AG09309 (cell line): ENCODE measurements at places on chromosomes 16 and 17.
A peak's percentile ranks its signal among the peaks of the same experiment; 100 is the strongest.

GRCh38 chr16:85520853-85521521 is 92.1 kb upstream of the GSE1 start:
- DNase-seq, result no peak

DNA sequence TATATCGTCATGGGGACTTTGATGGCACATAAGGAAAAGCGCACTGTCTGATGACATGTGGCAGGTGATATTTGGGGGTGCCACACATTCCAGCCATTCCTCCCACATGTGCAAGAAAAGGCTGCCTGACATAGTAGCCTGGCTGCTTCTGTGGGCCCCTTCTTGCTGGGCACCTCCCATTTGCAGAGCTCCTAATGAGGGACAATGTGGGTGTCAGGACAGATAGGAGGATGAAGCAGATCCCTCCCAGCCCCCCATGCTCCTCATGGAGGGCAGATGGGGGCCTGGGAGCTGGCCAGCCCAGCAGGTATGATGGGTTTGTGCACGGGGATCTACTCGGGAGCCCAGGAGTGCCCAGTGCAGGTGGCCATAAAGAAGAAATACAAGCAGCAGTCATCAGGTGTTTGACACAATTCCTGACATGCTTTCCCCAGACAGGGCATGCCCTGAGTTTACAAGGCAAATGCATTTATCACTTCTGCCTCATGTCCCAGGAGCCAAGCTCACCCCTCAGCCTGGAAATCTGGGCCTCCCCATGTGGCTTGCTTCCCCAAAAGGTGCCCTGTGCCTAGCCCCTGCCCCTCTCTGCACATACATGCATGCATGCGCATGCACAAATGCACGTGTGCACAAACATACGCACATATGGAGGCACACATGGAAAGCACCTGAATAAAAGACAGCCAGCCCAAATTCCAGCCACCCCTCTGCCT is 260.6 kb upstream of the RPL38 start:
- no peak for DNase-seq

DNA sequence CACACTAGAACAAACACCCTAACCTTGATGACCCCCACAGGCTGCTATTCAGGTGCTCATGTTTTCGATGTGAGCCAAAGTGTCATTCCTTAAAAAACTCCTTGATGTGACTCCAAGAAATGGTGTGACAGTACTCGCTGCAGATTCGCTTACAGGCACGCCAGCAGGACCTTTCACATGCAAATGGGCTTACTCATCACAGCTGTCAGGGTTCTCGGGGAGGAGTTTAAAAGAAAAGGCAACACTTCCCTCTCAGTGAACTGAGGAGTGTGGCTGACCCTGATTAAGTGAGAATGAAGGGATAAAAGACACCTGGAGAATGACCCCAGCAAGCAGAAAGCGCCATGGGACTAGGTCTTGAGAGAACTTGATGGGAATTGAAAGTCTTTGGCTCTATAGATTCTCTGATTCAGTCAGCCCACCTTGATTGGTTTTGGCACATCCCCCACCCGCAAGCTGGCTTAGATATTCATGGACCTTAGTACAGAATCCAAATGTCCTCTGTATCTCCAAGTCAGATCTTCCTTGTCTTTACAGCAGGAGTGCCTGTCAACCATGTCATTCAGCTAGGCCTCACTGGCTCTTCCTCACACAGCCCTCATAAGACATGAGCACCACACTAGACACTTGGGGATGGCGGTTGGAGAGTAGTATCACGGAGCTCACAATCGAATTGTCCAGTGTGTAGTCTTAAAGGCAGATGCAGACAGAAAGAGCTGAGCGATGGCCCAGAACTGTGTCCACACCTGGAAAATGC is 82.6 kb downstream of the HIC1 start:
- peak; percentile 32 for DNase-seq

DNA sequence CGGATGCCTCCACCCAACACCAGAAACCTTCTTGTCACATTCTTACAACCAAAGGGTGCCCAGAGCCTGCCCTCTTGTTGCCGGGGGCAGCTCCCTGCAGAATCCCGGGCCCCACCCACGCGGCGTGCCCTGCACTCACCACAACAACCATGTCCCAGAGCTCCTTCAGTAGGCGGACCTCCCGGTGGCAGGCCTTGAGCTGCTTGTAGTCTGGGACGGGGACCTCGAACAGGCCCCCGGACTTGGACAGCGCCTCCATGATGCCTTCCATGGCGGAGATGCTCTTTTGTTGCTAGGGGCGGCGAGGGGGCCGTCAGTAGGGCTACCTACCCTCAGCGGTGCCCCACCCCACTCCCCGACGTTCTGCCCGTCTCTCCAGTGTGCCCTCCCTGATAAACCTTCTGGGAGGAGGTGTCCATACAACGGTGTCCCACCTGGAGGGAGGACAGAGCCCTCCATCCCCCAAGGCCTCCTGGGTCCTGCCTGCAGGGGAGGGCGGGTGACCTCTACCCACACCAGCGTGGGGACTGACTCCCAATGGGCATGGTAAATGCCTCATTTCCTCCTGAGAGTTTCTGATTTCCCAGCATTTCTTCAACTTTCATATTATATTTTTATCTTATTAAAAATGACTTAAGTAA is 52.2 kb downstream of the DNAH17 start:
- no peak for DNase-seq

- no peak for DNase-seq
These were observed 11.3 kb downstream of the CORO7 start for GRCh38 chr16:4404967-4405696.

GRCh38 chr16:77553130-77553529 is 118.3 kb upstream of the ADAMTS18 start:
- no peak for DNase-seq

GRCh38 chr16:10265770-10266615 is 83.8 kb upstream of the GRIN2A start:
- no peak for DNase-seq

DNA sequence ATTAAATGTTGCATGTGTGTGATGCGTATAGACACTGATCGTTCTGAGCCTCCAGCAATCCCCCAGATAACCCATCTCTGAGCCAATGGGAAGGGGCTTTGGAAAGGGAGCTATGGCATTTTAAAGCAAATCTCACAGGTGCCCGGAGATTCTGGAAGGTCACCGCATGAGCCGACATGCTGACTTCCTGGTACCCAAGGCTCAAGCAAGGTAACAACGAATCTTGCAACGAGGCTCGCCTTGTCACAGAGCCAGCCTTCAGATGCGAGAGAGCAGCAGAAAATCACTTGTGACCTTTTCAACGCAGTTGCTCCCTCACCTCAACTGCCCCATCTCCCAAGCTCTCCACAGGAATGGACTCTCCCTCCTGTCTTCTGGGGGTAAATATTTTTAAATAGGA is 154.8 kb upstream of the CDH5 start:
- DNase-seq, result no peak

DNA sequence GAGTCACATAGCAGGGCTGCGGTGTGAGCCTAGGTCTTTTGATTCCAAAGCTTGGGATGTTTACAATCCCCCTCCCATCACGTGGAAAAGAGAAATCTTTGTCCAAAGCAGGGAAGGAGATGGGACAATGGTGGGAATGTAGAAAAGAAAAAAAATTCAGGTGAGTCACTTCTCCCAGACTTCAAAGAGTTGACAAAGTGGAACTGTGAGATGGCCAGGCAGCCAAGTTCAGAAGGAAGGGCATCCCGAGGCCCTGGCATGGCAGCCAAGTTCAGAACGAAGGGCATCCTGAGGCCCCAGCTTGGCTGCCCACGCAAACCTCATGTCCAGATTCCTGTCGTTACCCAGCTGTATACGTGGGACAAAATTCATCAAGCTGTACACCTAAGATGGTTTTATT is 47.5 kb downstream of the FOXL1 start:
- no peak for DNase-seq

GRCh38 chr16:10383626-10384025 is 2.2 kb upstream of the ATF7IP2 start:
- no peak for DNase-seq

GRCh38 chr16:82814059-82814458 is 187.3 kb downstream of the CDH13 start:
- DNase-seq, result no peak

- DNase-seq, result no peak
These were observed 11.0 kb downstream of the HEXIM2 start for GRCh38 chr17:45172541-45173286.

GRCh38 chr17:36544044-36544306 is 744 bp upstream of the GGNBP2 start:
- DNase-seq, result no peak
